Uterine smooth muscle cell (primary cell): ENCODE measurements at places on chromosomes 11 and 22. TPM values are rescaled to one million over a fixed set of nuclear protein-coding genes. Genes with fewer than 3 reads are reported as not detected.

The ZNF202 gene
- 10.2 and 11.4 TPM in 2 replicates for total RNA-seq

The CABP7 gene
- not detected in 2 replicates for total RNA-seq

The PGA5 gene
- total RNA-seq = not detected in 2 replicates

The GLB1L2 gene
- total RNA-seq = 0.37 and 0.44 TPM in 2 replicates

The SOX6 gene
- 0.62 and 0.89 TPM in 2 replicates for total RNA-seq

The MPST gene
- 47.5 and 62.5 TPM in 2 replicates for total RNA-seq

The GP1BB gene
- 0.89 and 2.7 TPM in 2 replicates for total RNA-seq

The TRIM22 gene
- total RNA-seq = 46.7 and 73.4 TPM in 2 replicates

The CELSR1 gene
- total RNA-seq = 1.9 and 5.4 TPM in 2 replicates

The MPEG1 gene
- not detected in 2 replicates for total RNA-seq

The CCDC116 gene
- total RNA-seq = 0.22 and 0.25 TPM in 2 replicates

The P4HA3 gene
- 6.0 and 21.9 TPM in 2 replicates for total RNA-seq

The SNRPD3 gene
- 115 and 221 TPM in 2 replicates for total RNA-seq

The OR56A1 gene
- not detected in 2 replicates for total RNA-seq

The LDHAL6A gene
- not detected in 2 replicates for total RNA-seq

The NPAS4 gene
- not detected in 2 replicates for total RNA-seq

The C1QTNF6 gene
- total RNA-seq = 2.7 and 4.0 TPM in 2 replicates

The UBE2L6 gene
- total RNA-seq = 36.4 and 50.7 TPM in 2 replicates

The IMMP1L gene
- total RNA-seq = 10.6 and 12.1 TPM in 2 replicates

The ALX4 gene
- total RNA-seq = under 0.01 TPM in 1 of 2 replicates, not detected in the other
